ENCODE measurements at places on chromosomes 3 and 15.

GRCh38 chr3:55486857-55487380, at the start of gene WNT5A:
TSS of gene WNT5A (minus strand) at chr3:55487306. CDS start at chr3:55486985, 321 bp downstream.
- no peak for DNase-seq

GRCh38 chr3:86772699-86773098, 218.2 kb downstream of the VGLL3 start:
- DNase-seq = no peak

GRCh38 chr15:77021803-77022381, 27.0 kb downstream of the PSTPIP1 start:
- DNase-seq = no peak

DNA sequence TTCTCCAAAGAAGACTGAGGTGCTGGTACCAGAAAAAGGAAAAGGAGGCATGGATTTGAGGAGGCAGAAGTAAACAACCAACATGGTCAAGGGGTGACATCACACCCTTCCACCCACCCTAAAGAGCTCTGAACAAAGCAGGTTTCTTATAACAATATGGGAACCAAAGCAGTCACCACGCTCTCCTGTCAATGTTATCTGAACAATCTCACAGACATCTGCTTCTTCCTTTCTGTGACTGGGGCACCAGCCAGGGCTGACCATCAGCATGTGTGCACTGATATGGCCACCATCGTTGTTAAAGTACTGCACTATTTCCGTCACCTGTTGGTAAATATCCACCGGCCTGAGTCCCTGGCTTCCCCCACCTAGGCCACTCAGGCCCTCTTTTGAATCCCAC, 252.9 kb downstream of the SHQ1 start:
- DNase-seq = no peak

DNA sequence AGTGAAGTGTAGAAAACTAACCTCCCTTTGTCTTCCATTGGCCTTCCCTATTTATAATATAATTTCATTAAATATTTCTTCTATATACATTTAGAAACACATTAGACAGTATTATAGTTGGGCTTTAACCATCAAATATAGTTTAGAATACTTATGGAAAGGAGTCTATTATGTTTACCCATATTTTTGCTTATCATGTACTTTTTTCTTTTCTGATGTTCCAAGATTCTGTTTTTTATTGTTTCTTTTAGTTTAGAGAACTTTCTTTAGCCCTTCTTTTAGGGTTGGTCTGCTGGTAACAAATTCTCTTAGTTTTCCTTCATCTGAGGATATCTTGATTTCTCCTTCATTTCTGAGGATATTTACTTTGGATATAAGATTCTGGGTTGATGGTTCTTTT, 23.7 kb downstream of the SH3GL3 start:
- no peak for DNase-seq

GRCh38 chr3:104436506-104436905, 930.2 kb upstream of the ALCAM start:
- no peak for DNase-seq

GRCh38 chr3:14524311-14524711, 15.8 kb downstream of the GRIP2 start:
- no peak for DNase-seq

DNA sequence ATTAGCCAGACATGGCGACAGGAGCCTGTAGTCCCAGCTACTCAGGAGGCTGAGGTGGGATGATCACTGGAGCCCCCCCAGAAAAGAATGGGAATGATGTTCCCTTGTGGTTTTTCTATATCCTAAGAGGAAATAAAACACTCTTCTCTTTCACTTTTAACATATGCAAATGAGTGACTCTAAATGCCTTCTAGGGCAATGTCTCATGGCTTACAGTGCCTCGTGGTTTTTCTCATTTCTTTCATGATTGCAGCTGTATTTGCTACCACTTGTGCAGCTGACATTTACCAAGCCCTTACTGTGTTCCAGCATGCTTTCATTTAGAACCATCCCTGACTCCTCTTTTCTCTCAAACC, 26.4 kb downstream of the STOML1 start:
- DNase-seq = no peak

DNA sequence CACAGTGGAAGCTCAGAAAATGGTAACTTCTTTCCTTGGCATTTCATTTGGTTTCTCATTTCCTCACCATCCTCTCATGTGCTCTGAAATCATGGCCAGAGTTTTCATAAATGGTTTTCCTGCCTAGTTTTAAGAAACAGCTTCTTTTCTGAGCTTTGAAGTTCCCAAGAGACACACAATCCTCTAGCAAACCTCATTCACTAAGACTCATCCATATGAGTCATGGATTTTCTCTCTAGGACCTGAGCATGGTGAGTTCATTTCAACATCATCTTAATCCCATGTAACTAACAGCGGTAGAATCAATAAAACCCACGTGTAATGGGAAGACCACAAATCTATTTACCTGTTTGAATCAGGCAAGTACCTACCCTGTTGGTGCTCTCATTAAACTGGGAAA, 274.5 kb upstream of the LRTM1 start:
- no peak for DNase-seq

GRCh38 chr15:69793781-69794451, 303.8 kb downstream of the TLE3 start:
- no peak for DNase-seq

- no peak for DNase-seq
These were observed 64.5 kb downstream of the EPHA3 start for GRCh38 chr3:89171687-89172545.

GRCh38 chr3:177474652-177475355, 277.5 kb upstream of the TBL1XR1 start:
- DNase-seq = no peak

DNA sequence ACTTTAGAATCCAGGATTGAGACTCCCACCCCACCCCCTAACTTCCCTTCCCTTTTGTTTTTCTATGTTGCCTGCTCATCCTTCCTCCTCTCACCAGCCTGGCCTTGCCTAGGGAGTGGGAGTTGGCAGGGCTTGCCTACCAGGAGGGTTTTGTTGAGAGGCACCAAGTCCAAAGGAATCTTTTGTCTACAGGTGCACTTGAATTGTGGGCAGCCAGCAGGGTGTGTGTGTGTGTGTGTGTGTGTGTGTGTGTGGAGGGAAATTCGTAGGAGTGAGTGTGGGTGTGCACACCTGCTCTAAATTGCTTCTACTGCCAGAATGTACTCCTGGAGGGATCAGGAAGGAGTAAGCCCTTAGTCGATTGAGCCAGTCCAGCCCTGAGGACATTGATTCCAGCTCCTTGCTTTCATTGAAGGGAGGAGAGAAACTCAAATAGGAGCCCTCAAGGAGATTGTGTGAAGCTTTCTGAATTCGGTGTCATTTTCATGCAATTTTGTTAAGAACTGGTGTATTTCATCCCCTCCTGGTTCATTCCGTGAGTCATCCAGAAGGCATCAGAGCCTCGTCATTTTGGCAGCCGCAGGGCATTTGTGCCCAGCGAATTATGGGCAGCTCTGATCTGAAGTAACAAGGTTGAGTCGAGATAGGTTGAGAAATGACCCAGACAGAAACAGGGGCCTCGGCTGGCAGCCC, 112.1 kb downstream of the SLCO3A1 start:
- no peak for DNase-seq

DNA sequence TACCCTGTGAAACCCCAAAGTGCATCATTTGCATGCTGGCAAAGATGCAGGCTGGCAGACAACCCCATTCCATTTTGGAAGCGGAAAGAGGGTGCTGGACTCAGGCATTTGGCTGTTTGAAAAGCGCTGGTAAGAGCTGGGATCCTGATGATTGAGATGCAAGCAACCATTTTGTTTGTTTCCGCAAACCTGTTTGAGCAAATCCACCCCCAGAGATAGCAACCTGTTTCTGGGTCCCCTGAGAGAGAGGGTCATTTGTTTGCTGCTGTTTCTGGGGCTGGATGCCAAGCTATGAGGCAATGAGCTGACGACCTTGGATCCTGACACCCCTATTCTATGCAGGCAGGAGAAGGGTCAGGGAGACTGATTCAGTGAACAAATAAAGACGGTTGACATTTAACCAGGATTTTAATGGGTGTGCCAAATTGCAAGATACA, 9.8 kb downstream of the SLC6A1 start:
- no peak for DNase-seq

- no peak for DNase-seq
These were observed 81.3 kb downstream of the DGKG start for GRCh38 chr3:186280737-186281136.

DNA sequence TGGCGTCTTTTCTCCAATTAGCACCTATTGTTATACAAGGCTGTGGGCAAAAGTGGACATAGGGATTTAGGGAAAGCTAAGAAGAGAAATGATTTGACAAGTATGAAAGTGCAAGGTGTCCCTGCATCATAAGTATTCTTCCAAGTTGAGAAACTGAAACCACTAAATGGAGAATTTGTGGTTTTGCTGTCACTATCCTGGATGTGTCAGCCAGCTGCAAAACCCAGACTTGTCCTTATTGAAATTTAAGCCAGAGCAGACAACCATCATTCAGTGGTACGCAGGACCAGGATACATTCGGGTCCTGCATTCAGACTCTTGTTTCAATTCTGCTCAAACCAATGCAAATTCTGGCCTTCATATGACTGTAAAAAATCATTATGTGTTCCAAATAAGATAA, 384.8 kb upstream of the TGFBR2 start:
- no peak for DNase-seq

DNA sequence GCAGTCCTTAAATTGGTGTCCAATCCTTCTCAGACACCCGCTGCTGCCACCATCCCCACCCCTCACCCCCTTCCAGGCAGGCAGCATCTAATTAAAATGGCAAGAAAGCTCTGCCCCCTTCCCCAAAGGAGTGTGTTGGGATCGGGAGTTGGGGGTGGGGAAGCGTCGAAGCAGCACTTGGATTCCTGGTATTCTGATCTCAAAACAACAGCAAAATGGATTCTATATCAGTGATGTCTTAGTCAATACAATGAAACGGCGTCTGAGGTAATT, 1.4 kb downstream of the TNIK start:
- no peak for DNase-seq
